ENCODE measurements at places on chromosomes 5 and 9. TPM values are rescaled to one million over a fixed set of nuclear protein-coding genes. Genes with fewer than 3 reads are reported as not detected.

GRCh38 chr5:97142521-97143254 lies at the start of gene LIX1:
Gene LIX1, minus strand, starts transcription at chr5:97142611. Its CDS starts 35 bp downstream, at chr5:97142576.
- no peak for DNase-seq

DNA sequence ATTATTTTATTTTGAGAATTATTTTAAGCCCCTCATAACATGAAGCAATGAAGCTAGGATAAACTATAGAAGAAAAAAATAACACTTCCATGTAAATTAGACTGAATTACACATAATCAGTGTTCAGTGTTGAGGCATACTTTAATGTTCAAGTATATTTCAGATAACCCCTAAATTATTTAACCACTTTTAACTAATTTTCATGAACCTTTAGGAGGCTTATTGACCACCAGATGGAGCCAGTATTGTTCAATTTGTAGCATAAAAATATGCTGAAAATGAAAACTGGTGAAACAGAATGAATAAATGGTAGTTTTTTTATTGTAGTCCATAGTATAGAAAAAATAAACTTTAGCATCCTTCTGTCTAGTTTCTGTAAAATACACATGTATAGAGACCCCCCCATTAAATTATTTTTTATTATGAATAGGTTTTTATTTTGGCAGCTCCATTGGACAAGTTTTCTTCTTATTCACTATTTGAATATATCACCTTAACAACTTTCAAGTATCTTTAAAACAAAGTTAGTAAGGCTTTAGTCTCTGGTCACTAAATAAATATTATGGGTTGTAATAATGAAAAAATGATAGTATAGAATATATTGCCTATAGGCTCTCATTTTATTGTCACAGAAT lies 190.1 kb downstream of the CWC27 start:
- DNase-seq, result no peak

DNA sequence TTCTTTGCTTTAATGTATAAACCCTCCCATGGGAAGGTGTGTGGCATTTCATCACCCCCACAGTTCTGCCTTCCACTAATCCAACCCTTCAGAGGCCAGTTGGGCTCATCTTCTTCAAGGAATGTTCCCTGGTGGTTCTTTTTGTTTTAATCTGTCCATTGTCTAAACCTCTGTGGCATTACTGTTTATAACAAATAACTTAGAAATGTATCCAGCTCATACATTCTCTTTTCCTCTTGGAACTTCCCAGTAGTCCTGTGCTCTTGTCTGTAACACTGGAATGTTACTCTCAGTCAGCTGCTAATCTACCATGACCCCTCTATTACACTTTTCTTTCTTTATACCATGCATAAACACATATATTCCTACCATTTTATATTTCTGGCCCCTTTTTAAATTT lies 213.5 kb upstream of the TARS1 start:
- DNase-seq, result no peak

GRCh38 chr9:28651050-28651722 lies 1077.9 kb upstream of the C9orf72 start:
- DNase-seq, result no peak

DNA sequence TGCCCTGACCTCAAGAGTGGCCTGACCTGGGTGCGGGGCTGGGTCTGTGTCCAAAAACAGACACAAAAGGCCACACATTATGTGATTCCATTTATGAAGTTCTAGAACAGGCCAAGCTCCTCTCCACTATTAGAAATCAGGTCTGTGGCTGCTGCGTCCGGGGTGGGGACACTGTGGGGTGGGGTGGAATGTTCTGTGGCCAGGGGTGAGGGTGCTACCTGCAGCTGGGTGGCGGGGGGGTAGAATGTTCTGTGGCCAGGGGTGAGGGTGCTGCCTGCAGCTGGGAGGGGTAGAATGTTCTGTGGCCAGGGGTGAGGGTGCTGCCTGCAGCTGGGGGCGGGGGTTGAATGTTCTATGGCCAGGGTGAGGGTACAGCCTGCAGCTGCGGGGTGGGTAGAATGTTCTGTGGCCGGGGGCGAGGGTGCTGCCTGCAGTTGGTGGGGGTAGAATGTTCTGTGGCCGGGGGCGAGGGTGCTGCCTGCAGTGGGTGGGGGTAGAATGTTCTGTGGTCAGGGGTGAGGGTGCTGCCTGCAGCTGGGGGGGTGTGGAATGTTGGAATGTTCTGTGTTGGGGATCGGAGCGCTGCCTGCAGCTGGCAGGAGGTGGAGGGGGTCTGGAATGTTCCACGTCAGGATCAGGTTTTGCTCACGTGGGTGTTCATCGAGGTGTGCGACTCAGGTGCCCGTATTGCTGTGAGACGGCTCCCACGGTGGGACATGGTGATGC lies 8.3 kb downstream of the LCN12 start:
- DNase-seq, result no peak

DNA sequence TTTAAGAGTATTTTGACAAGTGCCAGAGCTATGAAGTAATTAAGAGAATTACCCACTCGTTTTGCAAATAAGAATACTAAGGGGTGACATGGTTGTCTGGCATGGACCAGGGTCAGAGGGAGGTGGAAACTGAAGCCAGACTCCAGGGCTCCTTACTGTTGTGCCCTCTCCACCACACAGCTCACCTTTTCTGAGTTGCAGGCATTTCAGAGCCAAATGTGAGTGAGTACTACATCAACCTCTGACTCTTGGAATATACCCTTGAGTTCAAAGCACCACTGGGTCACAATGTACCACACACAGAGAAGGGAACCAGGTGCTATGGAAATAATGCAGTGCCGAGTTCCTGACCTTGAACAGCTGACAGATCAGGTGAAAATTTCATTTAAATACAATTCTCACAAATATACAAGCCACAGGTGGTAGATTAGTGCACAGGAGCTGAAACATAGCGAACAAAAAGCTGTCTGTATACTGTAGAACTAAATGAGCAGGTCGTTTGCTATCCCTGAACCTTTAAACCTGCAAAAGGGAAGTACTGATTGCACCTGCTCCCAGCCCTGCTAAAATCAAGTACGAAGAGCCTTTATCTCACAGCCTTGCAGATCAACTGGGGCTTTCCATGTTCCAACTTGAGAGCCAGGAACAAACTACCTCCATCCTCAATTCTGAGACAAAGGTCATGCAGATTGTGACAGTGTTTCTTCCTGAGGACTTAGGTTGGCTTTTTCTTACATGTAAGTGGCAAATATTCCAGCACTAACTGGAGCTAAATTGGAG lies 57.0 kb downstream of the GOLM1 start:
- DNase-seq, result no peak

The DMRT3 gene
- total RNA-seq, result not detected

The CDKN2A gene
- 2.7 TPM for total RNA-seq

The NKD2 gene
- total RNA-seq, result 2.8 TPM

The CDH6 gene
- total RNA-seq, result 1.0 TPM

Measured in pancreas (tissue), 10 donors.